Activated T-cell treated with anti-CD3 and anti-CD28 coated beads, Interleukin-2, amount 50 U/mL, for 72 hours (primary cell): ENCODE measurements at places on chromosomes 7 and 10.
A peak's percentile ranks its signal among the peaks of the same experiment; 100 is the strongest.

DNA sequence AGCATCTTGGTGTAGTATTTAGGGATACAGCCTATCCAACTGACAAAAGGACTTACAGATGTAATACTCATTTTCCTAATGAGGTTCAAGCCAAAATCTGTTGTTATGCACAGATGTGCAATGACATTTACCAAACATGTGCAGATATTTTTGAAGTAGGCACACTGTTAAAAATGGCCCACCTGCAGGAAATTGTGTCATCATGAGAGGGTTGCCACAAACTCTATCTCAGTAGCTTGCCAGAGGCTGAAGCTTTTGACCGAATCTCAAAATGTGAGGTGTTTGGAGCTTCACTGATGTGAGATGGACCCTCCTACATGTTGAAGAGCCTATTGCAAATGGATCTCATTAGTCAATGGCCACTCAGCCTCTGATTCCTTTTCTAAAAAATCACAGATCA lies 89.7 kb upstream of the CSTF2T start:
- no peak for DNase-seq

GRCh38 chr10:112565434-112566053 lies 118.5 kb downstream of the VTI1A start:
- peak; percentile 19 for DNase-seq

GRCh38 chr10:85513436-85513835 lies 853.2 kb downstream of the GRID1 start:
- DNase-seq, result no peak

GRCh38 chr7:135337506-135337905 lies 103.9 kb downstream of the STRA8 start:
- DNase-seq, result no peak

- DNase-seq, result no peak
These were observed 2.3 kb upstream of the PNPLA8 start for GRCh38 chr7:108528183-108528712.

DNA sequence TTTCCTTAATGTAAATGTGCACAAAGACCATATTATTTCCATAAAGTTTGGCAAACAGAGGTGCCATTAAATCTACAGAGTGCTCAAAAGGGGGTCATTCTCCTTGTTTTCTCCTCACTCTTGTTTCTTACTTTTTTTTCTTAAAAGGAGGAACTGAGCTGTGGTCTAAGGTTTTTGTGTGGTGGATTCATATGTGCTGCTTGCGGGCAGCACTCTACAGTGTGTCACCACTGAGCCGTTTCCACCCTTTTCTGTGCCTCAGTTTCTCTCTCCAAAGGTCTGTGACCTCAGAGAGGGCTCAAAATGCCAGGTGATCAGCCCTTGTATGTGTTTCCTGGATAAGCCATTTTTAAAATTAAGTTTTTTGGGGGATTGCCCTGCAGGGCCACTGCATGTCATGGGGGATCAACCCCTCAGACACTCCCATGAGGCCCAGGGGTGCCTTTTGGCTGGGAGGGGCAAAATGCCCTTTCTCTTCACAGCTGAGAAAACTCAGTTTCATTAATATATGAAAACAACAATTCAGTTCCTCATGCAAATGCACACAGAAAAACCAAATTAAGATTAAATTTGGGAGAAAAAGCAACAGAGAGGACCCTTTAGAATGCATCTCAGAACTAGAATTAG lies 56.9 kb upstream of the VOPP1 start:
- DNase-seq, result no peak

- DNase-seq, result peak; percentile 93
These were observed 64.4 kb upstream of the PDGFA start for GRCh38 chr7:584122-584465.

GRCh38 chr7:156458011-156458410 lies 182.6 kb upstream of the RNF32 start:
- no peak for DNase-seq

DNA sequence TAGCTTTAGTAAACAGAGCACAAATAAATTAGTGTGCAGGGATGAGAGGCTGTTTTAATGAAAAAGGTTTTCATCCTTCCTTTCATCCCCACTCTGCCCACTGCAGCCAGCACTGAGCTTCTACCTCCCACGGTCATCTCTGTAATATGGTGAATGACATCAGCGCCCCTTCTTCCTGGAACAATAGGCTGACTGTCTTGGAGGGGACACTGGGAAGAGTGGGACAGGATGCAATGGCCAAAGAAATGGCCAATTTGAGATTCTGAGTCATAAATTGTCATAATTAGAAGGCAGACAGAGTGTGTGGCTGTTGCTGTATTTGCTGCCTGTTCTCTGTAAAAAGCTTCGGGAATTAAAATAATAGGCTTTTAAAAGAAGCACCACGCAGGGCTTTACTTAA lies 126.7 kb upstream of the CALN1 start:
- DNase-seq, result no peak

- DNase-seq, result no peak
These were observed 618.5 kb downstream of the INHBA start for GRCh38 chr7:41084381-41084780.

GRCh38 chr7:127961786-127962453 lies 69.3 kb downstream of the LRRC4 start:
- DNase-seq, result no peak

- no peak for DNase-seq
These were observed 25.3 kb upstream of the NEBL start for GRCh38 chr10:20922451-20922850.

DNA sequence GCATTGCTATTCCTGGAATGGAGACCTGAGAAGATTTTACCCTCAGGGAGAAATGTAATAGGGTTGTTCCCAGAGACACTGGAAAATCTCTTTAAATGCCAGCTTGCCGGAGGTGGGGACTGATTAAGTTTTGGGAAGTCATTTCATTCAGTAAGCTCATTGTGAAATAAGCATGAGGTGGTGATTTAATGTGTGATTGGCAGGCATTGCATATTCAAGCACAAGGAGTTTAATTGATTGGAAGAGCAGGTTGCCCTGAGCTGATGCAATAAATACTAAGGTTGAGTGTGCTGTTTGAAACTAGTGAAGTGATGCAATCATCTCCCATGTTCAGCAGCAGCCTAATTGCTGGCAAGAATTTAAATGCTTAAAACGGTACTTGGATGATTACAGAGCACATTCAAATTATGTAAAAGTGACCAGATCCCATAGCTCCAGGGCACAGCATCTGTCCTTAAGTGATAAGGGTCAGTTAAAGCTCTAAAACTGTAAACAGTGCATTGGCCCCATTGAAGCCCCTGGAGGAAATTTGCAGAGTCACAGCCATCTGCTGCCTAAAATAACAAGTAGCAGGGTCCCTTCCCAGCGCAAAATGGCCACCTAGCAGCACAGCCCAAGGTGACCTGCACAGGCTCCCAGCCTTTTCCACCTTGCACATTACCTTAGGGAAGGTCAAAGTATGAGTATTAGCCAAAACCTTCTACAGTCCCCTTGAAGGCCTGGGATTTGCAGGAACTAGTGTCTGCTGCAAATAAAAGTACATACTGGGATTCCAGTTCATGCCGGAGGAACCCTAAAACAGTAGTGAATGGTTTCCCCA lies 92.1 kb downstream of the CCDC71L start:
- peak; percentile 23 for DNase-seq

DNA sequence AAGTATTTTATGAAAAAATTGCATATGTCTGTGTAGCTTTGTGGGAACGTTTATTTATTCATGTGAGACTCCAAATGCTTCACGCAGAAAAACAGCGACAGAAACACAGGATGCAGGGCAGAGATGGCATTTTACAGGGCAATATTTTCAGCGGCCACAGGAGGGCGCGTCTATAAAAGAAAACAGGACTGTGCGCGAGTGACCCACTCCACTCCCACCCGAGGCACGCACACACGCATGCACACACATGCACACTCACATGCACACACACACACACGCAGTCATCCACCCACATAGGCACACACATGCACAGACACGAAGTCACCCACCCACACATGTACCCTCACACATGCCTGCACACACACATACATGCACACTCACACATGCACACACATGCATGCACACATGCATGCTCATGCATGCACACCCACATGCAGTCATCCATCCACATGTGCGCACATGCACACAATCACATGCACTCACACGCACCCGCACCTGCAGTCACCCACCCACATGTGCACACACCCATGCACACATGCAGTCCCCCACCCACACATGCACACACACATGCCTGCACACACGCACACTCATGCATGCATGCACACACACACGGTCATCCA lies 96.3 kb downstream of the DNAJB6 start:
- peak; percentile 62 for DNase-seq

DNA sequence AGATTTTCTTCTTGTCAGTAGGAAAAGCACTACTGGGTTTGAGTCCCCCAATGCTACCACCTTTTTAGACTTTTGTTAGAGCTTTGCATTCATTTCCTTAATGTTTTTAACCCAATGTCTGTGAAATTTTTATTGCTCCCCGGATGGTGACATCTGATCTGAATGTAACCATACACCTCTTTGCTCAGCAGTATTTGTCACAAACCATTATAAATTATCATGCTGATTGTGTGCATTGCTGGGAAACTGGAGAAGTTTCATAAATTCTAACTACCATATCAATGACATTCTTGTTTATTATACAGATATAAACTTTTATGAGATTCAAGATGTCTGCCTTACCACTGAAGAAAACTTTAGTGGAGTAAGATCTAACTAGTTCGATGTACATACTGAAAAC lies 8.5 kb downstream of the NRP1 start:
- no peak for DNase-seq

- DNase-seq, result no peak
These were observed 54.4 kb downstream of the SEMA3A start for GRCh38 chr7:84139986-84140729.

DNA sequence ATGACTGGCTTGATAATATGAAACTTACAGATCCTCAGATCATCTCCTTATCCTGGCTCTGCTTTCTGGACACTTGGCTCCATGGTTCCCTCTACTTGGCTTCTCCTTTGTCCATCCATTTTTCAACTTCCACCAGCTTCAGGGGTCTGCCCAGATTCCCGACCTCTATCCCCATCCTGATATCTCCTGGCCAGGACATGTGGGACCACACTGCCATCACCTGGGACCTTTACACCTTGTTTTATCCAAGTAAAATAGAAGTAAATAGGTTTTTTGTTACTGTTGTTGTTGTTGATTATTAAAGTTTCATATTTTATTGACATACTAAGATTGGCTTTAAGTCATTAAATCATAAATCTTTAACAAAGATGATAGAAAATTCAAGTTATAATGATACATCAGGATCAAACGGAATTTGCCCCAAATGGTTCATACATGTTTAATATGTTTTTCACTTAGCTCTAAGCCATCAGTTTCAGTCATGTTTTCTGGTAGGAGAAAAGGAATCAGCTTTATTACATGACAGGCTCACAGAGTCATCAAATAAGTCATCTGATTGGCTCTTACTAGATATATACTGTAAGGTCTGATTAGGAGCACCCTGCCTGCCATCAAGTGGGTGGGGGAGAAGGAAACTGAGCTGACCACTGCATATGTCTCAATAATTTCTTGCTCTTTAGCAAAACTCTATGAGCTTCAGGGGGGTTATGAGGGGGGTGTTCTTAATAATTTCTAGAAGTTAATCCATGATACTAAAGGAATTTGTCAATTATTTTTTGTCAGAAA lies 111.5 kb upstream of the AHR start:
- no peak for DNase-seq

DNA sequence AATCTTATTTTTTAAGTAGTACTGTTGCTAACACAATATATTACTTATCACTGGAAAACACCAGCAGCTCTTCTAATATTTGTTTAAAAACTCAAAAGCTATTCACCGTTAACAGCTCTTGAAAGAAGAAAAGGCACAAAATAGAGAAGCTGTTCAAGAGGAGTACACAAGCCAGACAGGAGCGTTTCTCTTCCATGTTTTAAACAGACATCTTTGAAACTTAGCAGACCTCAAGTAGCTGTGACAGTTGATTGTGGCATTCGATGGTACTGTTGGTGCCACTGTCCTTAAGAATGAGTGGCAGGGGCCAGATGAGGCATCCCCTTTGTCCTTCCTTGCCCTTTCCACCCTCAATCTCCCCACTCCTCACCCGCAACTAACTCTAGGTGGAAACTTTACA lies 81.6 kb upstream of the PRR15 start:
- DNase-seq, result no peak

DNA sequence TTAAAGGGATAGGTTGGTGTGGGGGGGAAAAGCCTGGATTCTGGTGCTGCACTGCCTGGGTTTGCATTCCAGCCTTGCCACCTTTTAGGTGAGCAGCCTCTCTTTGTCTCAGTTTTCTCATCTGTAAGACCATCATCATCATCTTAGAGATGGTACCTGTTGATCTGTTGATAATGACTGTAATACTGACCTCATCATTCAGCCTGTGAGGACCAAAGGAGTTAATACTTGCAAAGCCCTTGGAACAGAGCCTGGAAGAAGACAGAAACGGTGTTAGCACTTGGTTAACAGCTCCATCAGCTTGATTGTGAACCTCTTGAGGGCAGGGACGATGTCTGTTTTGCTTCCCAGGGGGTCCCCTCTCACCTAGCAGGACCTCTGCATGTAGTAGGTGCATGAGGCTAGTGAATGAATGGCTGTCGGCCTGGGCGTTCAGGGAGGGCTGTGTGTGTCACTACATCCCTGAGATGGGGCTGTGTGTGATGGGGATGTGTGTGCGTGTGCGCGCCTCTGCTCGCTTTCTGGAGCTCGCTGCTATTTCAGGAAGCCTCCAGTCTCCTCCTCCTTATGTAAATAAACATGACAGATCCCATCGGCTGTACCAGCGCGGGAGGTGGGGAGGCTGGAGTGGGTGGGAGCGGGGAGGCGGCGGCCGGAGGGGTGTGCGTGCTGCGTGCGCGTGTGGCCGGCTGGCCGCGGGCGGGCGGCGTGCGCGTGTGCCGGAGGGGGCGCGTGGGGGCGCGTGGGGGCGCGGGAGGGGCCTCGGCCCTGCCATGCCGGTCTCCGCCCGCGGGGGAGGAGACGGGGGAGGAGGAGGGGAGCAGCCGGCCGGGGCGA lies 61.2 kb downstream of the NEURL1 start:
- DNase-seq, result peak; percentile 38

- DNase-seq, result no peak
These were observed 212.7 kb upstream of the KCND2 start for GRCh38 chr7:120060281-120060680.

GRCh38 chr10:70594161-70594560 lies 8.4 kb downstream of the PRF1 start:
- DNase-seq, result no peak
